Activated CD4-positive, alpha-beta T cell treated with anti-CD3 and anti-CD28 coated beads, Interleukin-2, amount 50 U/mL, for 48 hours (primary cell): ENCODE measurements at places on chromosomes 16 and 17.

DNA sequence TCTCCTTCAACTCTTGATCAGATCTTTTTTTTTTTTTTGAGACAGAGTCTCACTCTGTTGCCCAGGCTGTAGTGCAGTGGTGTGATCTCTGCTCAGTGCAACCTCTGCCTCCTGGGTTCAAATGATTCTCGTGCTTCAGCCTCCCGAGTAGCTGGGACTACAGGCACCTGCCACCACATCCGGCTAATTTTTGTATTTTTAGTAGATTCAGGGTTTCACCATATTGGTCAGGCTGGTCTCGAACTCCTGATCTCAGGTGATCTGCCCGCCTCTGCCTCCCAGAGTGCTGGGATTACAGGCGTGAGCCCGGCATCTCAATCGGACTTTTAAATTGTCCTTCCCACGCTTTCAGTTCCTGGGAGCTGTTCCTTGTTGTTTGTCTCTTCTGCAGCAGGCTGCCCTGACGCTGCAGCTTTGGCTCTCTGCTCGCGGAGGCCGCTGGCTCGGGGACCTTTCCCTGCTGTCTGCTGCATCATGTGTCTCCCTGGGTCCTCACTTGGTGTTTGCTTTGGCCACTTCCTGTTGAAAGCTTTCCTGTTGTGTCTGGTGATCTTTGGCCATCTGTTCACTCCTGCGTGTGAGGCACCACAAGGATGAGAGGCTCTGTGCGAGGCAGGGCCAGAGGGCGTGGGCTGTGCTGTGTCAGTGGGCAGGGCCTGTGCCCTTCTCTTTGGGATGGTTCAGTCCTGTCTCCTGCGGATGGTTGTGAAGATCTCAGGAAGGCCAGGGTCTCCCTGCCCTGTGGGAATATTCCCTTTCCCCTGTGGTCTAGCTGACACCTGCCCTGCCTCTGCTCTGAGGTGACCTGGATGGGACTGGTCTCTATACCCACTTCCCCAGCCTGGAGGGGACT is 18.4 kb upstream of the CAPN15 start:
- no peak for DNase-seq

DNA sequence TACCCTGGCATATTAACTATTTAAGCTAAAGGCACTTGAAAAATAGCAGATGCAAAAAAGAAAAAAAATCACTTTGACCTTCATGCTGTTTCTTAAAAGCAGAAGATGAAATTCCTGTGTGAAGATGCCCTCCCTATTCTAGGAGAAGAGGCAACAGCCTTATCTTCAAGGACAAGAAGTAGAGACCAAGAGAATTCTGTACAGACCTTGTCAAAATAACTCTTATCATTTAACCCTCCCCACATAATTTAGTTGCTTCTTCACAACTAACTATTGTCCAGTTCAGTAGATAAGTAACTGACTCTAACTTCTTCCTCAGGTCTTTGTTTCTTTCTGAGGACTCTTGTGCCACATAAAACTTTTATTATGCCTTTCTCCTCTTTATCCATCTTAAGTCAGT is 72.0 kb upstream of the MARCHF10 start:
- DNase-seq, result no peak

DNA sequence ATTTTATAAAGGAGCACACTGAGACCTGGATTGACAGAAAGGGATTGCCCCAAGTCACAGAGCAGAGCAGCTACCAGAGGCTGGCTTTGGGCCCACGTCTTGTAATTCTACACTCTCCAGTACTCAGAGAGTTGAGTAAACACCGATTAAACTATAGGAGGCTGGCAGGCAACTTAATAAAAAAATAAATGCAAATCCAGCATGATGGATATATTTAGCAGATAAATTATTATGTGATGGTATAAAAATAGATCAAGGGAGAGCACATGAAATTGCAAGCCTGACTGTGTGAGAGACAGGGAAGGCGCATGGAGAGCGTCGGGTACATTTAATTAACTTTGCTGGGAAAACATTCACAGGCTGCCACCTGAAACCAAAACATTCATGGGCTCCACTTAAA is 87.7 kb upstream of the CCL2 start:
- DNase-seq, result no peak

GRCh38 chr17:34401165-34401564 is 38.1 kb upstream of the CCL1 start:
- no peak for DNase-seq

GRCh38 chr16:70701036-70701435 is 15.2 kb upstream of the MTSS2 start:
- DNase-seq, result no peak

DNA sequence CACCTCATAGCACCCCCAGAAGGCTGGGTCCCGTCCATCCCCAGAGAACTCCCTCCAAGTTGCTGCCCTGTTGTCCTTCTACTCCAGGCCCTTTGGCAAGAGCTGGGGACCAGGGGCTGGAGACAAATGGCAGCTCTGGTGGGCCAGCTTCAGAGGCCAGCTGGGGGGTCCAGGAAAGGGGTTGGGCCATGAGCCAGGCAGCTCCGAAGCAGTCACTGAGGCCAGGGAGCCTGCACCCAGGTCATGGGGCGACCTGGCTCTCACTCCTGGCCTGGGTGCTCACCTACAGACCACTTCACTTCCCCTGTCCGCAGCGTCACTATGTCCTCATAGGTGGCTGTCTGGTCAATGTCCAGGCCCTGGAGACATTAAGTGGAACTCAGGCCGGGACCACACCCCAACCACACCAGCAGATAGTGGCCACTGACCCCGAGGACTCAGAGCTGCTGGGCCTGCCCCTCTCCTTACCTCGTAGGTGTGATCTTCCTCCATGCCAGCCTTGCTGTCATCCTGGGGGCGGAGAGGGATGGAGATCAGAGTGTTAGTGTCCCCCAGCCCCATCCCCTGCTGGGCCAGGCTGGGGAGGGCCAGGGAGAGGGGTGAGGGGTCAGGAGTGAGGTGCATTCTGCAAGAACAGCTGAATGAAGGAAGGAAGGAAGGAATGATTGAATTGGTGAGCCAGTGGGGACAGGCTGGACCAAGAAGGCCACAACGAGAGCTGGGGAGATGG is 3.0 kb downstream of the CD79B start:
- no peak for DNase-seq

DNA sequence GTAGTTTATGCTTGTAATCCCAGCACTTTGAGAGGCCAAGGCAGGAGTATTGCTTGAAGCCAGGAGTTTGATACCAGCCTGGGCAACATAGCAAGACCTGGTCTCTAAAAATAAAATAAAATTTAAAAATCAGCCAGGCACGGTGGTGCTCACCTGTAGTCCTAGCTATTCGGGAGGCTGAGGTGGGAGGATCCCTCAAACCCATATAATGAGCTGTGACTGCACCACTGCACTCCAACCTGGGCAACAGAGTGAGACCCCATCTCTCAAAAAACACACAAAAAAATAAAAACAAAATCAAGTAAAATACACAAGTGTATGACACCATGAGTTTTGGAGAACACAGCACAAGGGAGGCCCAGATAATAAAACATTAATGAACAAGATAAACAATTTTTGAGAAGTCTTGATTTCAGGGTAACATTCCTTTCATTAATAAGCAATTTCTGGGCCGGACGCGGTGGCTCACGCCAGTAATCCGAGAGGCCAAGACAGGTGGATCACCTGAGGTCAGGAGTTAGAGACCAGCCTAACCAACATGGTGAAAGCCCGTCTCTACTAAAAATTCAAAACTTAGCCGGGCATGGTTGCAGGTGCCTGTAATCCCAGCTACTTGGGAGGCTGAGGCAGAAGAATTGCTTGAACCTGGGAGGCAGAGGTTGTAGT is 17.9 kb downstream of the PRPSAP1 start:
- DNase-seq, result no peak

DNA sequence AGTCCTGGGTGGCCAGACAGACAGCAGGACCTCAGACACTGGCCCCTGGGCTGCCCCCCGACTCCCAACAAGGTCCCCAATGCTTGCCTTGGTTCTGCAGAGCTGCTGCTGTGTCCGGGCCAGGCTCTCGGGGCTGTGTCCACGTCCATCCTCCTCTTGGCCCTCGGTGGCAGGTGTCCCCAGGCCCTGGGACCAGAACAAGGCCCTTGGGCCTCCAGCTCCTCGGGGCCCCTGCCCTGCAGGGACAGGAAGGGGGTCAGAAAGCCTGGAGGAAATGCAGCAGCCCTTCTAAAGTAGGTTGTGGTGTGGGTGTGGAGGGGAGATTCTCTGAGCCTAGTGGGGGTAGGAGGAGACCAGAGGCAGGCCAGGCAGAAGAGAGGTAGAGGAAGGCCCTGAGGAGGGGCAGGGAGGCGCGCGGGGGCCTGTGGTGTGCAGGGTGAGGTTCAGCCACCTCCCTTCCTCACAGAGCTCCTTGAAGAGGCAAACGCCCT is 2.5 kb upstream of the AXIN1 start:
- no peak for DNase-seq

GRCh38 chr17:60168654-60169053 is 18.9 kb downstream of the CA4 start:
- DNase-seq, result no peak

- no peak for DNase-seq
Observed at GRCh38 chr16:12096157-12096777, 119.7 kb downstream of the SNX29 start.

DNA sequence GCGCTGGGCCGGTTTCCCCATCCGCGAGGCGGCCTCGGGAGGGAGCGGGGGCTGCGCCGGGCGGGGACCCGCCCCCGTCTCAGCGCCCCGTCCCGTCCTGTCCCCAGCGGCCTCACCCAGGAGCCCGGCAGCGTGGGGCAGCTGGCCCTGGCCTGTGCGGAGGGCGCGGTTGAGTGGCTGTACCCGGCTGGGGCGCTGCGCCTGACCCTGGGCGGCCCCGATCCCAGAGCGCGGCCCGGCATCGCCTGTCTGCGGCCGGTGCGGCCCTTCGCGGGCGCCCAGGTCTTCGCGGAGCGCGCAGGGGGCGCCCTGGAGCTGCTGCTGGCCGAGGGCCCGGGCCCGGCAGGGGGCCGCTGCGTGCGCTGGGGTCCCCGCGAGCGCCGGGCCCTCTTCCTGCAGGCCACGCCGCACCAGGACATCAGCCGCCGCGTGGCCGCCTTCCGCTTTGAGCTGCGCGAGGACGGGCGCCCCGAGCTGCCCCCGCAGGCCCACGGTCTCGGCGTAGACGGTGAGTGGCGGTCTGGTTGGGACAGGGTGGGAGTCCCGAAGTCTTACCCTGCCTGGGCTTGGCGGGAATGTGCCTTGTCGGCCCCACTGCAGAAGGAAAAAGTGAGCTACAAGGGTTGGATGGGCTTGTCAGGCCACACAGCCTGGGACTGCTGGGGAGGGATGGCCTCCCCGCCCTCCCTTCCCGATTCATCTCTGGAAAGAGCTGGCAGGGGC is 720 bp downstream of the METRN start:
- peak; percentile 23 for DNase-seq

DNA sequence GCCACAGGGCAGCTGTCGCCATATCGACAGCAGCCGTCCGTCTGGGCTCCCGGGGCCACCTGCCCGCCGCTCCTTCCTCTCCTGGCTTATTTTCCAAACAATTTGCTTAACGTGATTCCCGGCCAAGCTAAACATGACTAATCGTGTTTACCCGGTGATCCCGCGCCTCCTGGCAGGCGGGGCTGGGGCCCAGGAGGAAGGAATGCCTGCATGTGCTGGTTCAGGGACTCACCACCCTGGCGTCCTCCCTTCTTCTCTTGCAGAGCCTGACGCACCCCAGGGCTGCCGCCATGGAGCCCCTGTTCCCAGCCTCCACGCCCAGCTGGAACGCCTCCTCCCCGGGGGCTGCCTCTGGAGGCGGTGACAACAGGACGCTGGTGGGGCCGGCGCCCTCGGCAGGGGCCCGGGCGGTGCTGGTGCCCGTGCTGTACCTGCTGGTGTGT is 6.1 kb downstream of the SSTR5 start:
- no peak for DNase-seq
